ENCODE measurements at places on chromosomes 11 and 22.
A peak's percentile ranks its signal among the peaks of the same experiment; 100 is the strongest.

DNA sequence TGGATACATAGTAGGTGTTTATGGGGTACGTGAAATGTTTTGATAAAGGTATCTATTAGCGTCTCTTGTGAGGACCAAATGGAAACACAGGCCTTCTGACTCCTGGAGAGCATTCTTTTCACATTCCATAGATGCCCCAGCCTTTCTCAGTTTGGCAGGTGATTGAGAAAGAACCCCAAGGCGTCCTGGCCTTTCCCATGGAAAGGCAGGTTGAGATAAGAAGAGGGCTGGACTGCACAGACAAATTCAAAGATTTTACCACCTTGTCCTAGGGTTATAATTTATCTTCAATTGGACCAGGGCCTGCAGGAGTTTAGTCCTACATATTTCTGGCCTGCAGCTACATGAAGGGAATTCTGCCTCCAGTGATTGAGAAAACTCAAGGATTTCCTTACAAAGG is 661 bp upstream of the OLFML1 start:
- no peak for DNase-seq

GRCh38 chr11:44595964-44596381 is 30.5 kb downstream of the CD82 start:
- DNase-seq: peak; percentile 52

- DNase-seq: no peak
These were observed 35.9 kb upstream of the WNT7B start for GRCh38 chr22:46012881-46013281.

GRCh38 chr11:27041141-27041899 is 705 bp downstream of the BBOX1 start:
- no peak for DNase-seq

- peak; percentile 6 for DNase-seq
These were observed 163.0 kb downstream of the GRIK4 start for GRCh38 chr11:120674542-120674941.

DNA sequence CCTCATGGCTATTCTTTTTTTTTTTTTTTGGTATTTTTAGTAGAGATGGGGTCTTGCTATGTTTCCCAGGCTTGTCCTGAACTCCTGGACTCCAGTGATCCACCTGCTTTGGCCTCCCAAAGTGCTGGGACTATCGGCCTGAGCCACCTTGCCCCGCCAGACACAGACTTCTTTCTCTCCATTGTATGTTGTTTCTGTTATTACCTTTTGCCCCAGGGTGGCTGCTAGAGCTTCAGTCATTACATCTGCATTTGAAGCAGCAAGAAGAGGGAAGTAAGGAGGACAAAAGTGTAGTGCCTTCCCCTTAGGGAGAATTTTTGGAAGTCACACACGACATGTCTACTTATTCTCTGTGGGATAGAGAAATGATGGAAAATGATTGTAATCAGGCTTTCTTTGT is 10.1 kb upstream of the OSBP start:
- DNase-seq: no peak

DNA sequence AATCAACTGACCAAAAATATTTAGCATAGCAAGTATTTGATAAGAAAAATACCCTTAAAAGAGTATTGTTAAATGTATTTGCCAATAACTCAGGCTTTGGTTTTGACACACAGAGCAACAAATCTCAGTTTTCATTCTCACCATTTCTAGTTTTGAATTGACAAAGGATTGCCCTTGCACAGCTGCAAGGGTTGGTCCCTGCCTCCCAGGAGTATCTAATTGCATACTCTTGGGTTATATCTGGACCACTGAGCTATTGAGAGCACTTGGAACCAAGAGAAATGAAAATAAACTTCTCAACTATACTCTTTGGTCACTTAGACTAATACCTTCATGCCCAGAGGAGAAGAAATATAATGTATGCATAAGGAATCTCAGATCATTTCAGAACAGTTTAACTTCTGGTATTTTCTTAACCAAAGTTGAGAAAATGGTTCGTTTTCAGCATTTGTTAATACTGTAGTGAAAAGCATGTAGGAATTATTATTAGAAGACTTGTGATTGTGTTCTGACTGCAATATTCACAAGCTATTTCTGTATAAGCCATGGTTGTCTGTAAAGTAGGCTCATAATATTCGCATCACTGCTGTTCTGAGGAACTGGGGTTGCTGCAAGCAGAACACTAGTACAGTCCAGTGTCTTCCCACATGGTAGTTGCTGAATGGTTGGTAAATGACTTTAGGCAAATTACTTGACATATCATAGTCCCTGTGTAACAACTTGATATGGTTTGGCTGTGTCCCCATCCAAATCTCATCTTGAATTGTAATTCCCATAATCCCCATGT is 7.9 kb downstream of the C2CD3 start:
- DNase-seq: no peak

GRCh38 chr11:1994121-1994520 is 3.5 kb downstream of the H19 start:
- DNase-seq: no peak

DNA sequence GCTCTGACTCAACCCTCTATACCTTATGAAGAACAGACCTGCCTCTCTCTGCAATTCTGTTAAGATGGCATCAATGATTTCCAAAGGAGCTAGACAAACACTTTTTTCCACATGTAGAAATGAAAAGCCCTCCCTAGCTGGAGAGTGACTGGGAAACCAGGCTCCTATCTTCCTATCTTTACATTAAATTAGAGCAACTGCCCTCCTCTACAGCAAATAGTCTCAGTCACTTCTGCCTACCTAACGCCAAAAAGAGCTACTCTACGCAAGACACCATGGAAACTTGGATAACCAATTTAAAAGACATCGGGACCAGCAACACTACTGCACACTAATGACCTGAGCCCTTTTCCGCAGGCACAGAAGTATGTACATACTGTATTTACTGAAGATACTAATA is 84.8 kb downstream of the MICAL3 start:
- no peak for DNase-seq

- DNase-seq: no peak
These were observed 9.0 kb downstream of the CSNK2A3 start for GRCh38 chr11:11344045-11344444.

GRCh38 chr22:46734830-46735453 is 3.1 kb downstream of the CERK start:
- DNase-seq: no peak

- no peak for DNase-seq
These were observed 12.7 kb downstream of the MFNG start for GRCh38 chr22:37473437-37473946.

DNA sequence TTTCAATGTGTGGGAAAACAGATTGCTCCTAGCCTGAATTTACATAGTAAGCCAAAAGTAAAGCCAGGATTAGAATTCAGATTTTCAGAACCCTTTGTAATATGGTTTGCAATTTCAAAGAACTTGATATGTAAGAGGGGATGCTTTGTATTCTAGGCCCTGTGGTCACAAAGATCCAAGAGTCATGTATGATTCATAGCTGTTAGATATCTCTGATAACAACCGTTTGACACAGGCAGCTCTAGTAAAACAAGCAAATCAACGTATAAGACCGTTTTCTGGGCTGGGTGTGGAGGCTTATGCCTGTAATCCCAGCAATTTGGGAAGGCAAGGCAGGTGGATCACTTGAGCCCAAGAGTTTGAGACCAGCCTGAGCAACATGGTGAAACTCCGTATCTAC is 79.6 kb downstream of the EMSY start:
- DNase-seq: peak; percentile 54

GRCh38 chr11:121191818-121192217 is 90.8 kb downstream of the TECTA start:
- DNase-seq: no peak

DNA sequence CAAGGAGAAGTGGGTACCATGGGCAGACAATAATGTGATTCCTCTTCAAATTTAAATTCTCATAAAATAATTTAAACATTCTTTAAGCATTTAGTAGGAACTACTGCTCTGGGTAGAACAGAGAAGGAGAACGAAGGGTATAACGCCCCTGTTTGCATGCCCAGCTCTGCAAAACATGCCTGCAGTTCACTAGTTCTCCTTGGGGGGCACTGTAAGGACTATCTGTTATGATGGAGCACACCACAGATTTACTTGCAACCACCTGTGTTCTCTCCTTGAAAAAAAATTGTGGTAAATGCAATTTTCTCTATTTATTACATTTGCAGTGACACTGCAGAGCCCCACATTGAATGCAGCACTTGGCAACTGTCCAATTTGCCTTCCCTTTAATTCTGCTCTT is 100.3 kb downstream of the GUCY1A2 start:
- no peak for DNase-seq

Measured in fibroblast of lung (primary cell).